ENCODE measurements at places on chromosomes 7 and 10.

GRCh38 chr10:74104996-74105395, 45.6 kb downstream of the AP3M1 start:
- no peak for DNase-seq

GRCh38 chr7:102296514-102296913, 9.8 kb downstream of the SH2B2 start:
- no peak for DNase-seq

DNA sequence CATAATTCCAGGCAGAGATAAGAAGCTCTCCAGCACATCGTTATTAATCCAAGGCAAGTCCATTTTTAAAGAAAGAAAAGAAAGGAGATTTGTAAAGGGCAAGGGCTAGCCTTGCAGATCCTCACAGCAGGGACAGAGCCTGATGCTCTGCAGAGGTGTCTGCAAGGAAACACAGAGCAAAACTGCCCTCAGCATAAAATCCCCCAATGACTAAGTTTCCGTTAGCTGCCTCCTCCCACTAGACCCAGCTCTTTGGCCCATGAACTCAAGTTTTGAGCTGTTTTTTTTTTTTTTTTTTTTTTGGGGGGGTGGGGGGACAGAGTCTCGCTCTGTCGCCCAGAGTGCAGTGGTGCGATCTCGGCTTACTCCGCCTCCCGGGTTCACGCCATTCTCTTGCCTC, 300.7 kb downstream of the MTERF1 start:
- DNase-seq, result no peak

- DNase-seq, result no peak
Measured at GRCh38 chr10:49139028-49139845, 5.4 kb upstream of the FAM170B start.

GRCh38 chr7:64174941-64175340, 32.1 kb upstream of the ZNF735 start:
- DNase-seq, result no peak

DNA sequence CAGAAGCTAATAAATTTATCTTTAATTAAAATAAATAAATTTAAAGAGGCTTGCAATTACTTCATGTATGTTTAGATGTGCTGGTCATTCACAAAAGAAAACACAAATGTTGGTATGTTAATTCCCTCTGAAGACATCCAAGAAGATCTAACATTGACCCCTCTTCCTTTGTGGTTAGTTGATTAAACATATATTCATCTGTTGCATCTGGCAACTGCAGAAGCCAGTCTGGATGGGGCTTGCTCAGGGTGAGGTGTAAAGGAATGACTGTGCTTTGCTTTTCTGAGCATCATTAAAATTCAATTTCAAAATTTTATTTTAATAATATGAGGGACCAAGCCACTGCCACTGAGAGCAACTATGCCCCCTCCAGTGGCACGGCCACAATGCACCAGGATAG, 36.4 kb upstream of the FERD3L start:
- DNase-seq, result no peak

DNA sequence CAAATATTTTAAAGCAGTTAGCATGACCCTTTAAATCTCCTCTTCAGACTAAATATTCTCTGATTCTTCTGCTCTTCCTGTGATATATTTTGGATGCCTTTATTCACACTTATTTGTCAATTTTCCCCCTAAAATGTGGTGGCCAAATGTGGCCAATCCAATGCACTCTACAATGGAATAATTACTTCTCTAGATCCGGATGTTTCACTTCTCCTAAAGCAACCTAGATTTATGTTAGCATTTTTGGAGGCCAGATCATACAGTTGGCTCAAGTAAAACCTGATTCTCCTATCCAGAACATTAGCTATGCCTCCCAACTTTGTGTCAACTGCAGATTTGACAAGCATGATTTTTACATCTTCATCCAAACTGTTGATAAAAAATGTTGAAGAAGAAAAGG, 153.7 kb downstream of the CREB5 start:
- no peak for DNase-seq

- DNase-seq, result peak; percentile 27
Measured at GRCh38 chr7:70856901-70857630, 274.9 kb upstream of the GALNT17 start.

DNA sequence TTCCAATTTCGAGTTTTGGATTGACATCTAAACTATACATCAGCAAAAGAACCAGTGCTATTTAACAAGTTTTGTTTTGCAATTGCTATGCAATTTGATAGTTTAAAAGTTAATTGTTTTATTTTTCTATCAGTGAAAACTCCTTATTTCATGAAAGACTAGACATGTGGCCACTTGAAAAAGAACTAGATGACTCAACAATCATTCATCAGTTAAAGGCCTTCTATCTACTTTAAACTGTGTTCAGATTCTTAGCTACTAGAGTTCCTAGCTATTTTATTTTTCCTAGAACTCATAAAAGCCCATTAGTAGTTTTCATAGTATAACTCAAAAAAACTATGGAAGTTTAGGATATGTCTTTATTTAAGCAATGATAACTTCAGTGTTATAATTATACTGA, 104.6 kb upstream of the LSM8 start:
- no peak for DNase-seq

- DNase-seq, result no peak
Measured at GRCh38 chr7:75762350-75762917, 9.6 kb downstream of the CCL26 start.

- no peak for DNase-seq
Measured at GRCh38 chr7:149870274-149870673, 3.5 kb upstream of the ATP6V0E2 start.

- DNase-seq, result no peak
Measured at GRCh38 chr10:70776455-70777005, 8.6 kb downstream of the TBATA start.

GRCh38 chr7:141362580-141363435, 188.4 kb upstream of the AGK start:
- no peak for DNase-seq

- no peak for DNase-seq
Measured at GRCh38 chr10:61779950-61780659, 117.4 kb downstream of the CABCOCO1 start.

DNA sequence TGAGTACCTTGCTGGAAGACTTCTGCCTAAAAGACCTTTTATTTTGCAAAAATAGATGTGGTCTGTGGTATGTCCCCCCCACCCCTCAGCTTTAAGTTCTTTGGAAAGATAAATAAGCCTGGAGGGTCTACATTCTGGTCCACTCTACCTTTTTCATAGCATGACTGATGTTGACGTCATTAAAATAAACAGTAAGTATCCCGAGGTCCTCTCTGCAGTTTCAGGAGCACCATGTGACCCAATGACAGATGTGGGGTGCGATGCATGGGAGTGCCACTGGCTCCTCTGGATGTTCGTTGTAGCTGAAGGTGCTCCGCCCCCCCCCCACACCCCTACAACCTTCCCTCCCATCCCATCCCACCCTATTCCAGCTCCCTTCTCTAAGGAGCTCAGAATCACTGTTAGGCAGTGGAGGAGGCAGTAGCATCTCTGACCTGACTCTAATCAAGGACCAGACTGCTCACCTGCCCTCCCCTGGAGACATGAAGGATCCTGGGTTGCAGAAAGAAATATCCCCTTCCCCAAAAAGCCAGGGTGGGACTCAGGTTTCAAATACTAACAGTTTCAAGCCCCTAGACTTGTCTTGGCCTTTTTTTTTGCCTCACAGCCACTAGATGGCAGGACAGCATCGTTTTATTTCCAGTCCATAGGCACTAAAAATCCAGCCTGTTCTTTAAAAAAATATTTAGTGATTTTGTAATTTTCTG, 25.1 kb downstream of the CASP7 start:
- no peak for DNase-seq

DNA sequence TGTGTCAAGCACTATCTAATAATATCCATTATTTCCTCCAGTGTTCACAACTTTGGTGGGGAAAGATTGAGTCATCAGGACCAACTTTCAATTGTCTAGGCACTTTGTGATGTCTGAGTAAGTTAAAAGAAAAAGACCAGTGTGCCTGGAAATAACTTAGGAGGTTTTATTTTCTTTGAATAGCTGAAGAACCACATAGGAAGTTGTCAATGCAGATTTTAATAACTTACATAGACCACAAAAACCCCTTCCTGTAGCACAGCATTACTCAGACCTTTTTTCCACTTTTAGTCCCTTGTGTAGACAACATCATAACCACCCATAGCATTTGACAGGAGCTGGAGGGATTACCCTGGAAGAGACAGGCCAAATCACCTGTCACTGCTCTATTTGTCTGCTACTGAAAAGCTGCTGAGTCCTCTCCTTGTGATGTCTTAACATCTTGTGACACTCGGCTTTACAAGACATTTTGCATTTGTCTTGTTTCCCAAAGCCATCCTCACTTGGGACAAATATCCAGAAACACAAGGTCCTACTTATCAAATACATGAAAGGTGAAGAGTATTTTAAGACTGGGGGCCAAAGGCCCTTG, 241.5 kb upstream of the PTER start:
- no peak for DNase-seq

DNA sequence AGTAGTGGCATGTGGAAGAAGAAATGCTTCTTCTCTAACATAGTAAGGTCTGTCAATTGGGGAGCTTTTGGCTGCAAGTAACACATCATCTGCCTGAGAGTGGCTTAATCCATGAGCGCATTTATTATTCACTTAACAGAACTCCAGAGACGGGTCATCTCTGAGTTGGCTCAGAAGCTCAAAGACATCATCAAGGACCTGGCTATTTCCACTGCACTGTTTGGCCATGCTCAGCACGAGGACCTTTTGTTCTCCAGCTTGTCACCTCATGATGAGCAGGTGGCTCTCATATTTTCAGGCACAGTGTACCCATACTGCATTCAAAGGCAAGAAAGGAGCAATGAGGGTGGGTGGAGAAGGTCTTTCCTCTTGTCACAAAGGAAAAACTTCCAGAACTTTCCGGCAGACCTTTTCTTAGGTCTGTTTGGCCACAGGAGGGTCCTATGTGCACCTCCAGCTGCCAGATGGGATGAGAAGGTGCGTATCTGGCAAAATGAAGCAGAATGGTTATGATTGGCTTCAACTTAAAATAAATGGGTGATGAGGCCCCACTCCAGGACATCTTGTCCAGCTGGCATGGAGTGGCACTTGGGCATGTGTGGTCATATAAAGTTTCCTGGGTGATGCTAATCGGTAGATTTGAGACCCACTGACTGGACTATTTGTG, 55.6 kb upstream of the SHH start:
- no peak for DNase-seq

DNA sequence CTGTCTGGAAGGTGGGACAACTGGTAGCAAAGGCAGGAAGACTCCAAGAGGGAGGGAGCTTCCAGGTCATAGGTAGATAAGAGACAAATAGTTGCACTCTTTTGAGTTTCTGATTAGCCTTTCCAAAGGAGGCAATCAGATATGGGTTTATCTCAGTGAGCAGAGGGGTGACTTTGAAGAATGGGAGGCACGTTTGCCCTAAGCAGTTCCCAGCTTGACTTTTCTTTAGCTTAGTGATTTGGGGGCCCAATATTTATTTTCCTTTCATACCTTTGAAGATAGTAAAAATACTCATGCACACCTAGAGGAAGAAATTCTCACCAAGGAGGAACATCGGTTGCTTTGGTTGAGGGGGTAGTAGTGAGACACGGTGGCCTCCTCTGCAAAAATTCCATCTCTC, 212.1 kb upstream of the SVIL start:
- no peak for DNase-seq

GRCh38 chr10:131656431-131656841, 244.4 kb upstream of the PPP2R2D start:
- DNase-seq, result no peak

- no peak for DNase-seq
Measured at GRCh38 chr7:94683066-94683465, 27.1 kb upstream of the SGCE start.

DNA sequence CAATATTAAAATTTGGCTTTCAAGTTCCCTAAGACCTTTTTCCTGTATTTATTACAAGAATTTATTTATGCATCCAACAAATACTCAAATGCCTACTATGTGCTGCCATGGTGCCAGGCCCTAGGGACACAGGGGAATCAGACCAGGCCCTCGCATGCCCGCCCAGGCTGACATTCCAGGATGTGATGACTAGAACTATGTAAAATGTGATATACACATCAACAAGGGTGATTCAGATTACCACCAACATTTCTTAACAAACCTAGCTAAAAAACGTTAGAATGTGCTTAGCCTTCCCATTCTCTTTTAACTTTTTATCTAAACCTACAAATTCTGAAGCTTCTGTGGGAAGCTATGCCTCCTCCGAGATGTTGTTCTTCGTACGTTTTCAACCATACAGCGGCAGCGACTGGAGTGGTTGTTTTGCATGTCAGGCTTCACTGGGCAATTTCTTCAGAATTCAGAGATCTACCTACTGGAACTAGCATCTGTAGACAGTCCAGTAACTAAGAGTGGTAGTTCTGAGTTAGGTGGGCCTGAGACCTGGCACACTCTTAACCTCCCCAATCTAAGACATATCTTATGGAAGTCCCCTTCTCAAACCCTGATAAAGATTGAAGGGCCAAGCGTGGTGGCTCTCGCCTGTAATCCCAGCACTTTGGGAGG, 22.1 kb downstream of the GNA12 start:
- no peak for DNase-seq

DNA sequence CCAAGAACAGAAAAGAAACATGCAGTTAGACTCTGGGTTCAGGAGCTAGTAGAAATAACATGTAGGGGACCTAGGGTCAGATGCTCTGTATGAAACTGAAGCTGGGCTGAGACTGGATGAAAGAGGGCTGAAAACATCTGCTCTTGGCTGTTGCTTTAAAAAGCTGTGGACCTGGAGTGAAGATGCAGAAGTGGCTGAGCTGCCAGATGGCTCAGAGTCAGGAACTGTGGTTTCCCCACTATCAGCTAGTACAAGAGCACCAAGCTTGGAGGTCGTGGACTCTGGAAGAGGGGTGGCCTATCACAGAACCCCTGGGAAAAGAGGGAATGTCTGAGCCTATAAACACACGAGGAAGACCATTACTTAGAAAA, 5.9 kb downstream of the ADK start:
- no peak for DNase-seq

DNA sequence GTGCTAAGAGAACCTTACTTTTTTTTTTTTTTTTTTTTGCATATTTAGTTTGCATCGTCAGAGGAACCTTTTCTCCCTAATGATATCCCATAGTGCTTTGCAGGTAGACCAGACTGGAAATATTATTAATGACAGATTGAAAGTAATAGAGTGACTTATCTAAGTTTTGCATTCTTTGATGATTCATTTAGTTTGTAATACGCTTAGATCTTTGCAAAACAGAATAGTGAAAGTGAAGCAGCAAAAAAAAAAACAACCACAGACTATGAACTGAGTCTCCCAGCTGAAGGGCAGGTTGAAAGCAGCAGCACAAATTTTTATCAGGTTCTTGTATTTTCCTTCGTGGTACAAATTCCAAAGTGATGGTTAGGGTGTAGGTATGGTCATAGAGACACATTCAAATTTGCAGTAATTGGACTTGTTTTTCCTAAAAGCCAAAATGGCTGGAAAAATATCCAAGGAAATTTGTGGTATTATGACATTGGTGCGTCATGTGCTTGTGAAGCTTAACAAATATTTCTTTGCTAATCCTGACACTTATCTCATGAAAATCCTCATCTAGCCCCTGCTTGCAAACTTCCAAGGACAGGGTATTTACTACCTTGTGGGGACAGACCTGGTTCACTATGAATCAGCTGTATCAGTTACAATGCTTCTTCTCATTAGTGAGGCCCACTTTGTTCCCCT, 81.8 kb upstream of the CREB5 start:
- DNase-seq, result no peak

- no peak for DNase-seq
Measured at GRCh38 chr7:21616796-21617436, 74.1 kb downstream of the DNAH11 start.

Measured in activated gamma-delta T cell treated with anti-CD3 and anti-CD28 coated beads, Interleukin-2, amount 50 U/mL, for 16 hours (primary cell).